Activated T-cell treated with anti-CD3 and anti-CD28 coated beads, Interleukin-2, amount 50 U/mL, for 48 hours (primary cell): ENCODE measurements at places on chromosomes 12 and 14.
A peak's percentile ranks its signal among the peaks of the same experiment; 100 is the strongest.

- no peak for DNase-seq
These were observed 36.2 kb downstream of the CHGA start for GRCh38 chr14:92959189-92959531.

DNA sequence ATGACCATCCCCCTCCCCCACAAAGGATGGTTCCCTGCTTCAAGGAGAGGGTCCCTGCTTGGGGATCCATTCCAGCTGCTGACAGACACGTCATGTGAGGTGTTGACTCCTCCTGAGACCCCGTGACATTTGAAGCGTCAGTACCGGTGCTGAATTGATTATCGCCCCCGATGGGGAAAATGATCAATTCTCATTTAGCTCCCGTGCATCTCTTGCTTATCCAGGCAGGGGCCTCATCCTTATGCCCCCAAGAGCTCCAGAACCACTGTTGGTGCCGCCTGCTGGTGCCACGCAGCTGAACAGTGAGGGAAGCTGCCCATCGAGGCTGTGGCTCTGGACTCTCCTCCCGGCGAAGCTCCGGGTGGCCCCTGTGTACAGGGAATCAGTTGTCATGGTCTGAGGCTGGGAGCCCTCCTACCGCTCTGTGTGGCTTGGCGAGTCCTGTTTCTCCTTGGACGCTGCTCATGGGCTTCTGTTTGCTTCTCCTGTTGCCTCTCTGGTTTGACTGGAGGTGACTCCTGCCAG, 4.6 kb downstream of the KIF26A start:
- DNase-seq, result no peak

DNA sequence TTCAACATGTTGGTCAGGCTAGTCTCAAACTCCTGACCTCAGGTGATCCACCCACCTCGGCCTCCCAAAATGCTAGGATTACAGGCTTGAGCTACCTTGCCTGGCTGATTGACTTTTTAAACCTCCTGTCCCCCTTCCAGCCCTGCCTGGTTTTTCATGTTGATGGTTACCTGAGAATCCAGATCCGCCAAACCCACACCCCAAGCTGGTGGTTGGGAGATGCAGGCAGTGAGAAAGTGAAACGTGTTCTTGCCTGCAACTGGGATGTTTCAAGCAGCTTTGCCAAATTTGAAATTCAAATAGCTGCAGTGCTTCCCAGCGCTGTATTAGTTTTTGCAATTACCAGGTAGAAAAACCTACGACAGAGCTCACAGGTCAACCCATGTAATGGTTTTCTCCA, 238.3 kb upstream of the PWP1 start:
- DNase-seq, result no peak

- DNase-seq, result no peak
These were observed 63.4 kb downstream of the ANO4 start for GRCh38 chr12:100857971-100858370.

DNA sequence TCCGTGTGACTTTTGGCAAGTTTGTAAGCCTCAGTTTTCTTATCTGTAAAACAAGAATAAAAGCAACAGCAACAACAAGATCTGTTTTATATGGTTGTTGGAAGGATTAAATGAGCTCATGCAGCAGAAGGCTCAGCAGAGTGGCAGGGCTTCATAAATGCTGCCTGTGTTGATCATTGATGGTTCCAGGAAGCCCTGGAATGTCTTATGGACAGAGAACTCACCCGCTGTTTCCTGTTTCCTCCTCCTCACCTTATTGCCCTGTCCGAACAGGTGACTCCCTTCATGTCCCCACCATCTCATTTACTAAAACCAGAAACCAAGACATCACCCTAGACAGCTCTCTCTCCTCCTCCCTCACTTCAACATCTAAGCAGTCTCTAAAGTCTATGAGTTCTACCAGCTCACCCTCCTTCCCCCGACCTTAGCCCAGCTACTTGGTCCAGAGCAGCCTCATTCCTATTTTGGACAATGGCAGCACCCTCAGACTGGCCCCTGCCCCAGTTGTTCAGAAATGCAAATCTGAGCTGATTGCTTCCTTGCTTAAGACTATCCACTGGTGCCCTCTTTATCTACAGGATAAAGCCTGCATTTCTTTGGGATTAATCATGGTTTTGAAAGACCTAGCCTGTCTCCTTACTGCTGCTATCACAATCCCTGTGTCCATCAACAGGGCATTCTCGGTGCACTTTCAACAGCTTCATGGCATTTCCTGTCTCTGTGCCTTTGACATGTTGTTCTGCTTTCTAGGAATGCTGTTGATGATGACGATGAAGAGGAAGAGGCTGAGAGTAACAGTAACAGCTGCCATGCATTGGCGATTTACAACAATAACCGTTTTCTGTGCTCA, 21.4 kb upstream of the GSG1 start:
- no peak for DNase-seq

- no peak for DNase-seq
These were observed 398.9 kb downstream of the EGLN3 start for GRCh38 chr14:33551963-33552362.

GRCh38 chr12:75581515-75581914, 70.1 kb upstream of the KRR1 start:
- no peak for DNase-seq

DNA sequence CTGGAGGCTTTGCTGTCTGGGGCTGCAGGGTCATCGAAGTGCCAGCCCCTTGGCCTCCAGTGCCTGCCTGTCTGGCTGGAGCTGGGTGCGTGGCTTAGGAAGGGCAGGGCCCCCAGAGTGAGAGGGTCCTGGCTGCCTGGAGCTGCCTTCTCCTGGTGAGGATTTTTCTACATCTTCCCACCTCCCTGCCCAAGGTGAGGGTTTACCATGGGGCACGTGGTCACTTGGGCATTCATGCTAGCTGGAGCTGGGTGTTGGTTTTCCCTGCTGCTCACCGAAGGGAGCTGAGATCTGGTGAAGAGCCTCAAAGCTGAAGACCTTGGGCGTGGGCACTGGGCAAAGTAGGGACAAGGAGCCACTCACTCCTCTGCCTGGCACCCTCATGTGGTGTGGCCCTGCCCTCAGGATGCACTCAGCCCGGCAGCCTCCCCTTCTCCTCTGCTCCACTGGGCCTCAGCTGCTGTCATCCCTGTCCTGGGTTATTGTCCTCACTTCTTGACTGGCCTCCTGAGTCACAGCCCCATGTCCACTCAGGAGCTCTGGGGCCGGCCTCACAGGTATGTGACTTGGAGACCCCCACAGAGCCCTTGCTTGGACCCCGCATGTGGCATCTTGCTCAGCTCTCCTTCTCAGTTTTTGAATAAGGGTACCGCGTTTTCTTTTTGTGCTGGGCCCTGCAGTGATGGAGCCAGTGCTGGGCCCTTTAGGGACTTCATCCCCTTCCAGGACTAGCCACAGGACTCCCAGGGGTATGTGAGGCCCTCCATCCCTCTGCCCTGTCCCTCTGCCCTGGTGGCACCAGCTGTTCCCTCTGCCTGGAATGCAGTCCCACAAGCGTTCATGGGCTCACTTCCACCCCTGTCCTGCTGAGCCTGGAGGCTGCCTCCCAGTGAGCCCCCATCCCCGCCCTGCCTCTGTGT, 1.6 kb downstream of the CEP170B start:
- no peak for DNase-seq

DNA sequence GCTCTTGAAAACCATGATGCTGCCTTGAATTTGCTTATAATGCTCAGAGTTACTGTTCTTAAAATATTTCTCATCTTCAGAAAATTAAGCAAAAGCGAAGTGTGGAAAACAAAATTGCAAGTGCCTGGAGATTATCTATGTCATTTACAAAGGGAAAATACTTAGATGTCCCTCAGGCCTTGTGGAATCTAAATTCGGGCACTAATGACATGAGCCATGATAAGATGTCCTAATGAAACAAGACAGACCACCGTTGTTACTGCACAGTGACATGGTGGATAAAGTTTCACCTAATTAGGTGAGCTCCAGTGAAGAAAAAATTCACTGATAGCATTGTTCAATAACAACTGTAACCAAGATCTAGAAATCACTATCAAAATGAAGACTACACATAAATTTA, 30.4 kb downstream of the PPP1R13B start:
- DNase-seq, result no peak

- no peak for DNase-seq
These were observed 7.6 kb upstream of the SPATS2 start for GRCh38 chr12:49359671-49360070.

DNA sequence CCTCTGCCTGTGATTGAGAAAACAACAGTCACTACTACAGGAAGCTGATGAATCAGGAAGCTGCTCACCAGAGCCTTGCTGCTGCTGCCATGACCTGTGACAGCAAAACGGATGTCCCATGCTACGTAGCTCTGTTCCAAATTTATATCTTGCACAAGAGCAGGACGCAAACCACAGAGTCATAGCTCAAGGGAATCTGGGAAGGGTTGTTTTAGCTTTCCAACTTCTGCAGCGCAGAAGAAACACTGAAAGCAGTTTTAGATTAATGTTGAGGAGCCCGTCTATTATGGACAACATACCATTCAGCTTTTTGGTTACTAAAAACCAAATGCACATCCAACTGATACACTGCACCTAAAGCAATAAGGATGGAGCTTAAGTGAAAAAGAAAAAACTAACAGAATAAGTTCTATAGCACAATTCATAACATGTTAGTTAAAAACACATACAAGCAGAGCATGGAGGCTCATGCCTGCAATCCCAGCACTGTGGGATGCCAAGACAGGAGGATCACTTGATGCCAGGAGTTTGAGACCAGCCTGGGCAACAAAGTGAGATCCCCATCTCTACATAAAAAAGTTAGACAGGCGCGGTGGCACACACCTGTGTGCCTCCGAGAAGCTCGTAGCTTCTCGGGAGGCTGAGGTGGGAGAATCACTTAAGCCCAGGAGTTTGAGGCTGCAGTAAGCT, 1.7 kb upstream of the ANKRD33 start:
- peak; percentile 55 for DNase-seq

DNA sequence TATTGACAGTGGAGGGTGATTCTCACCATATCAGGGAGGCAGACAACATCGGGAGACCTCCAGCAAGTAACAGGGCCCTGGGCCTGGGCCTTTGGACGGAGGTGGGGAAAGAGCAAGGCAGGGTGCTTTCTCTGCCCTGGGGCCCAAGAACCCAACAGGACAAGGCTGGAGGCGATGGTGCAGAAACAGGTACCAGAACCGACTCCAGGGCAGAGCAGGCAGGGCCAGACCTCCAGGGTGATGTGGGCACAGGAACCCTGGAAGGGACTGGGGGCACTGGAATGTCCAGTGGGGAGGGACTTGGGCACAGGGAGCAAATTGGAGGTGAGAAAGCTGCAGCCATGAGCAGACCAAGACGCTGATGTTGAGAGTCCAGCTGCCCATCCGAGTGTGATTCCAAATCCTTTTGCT, 44.4 kb downstream of the PRMT8 start:
- DNase-seq, result no peak

- peak; percentile 33 for DNase-seq
These were observed 8.5 kb downstream of the ZFP36L1 start for GRCh38 chr14:68784226-68784910.

DNA sequence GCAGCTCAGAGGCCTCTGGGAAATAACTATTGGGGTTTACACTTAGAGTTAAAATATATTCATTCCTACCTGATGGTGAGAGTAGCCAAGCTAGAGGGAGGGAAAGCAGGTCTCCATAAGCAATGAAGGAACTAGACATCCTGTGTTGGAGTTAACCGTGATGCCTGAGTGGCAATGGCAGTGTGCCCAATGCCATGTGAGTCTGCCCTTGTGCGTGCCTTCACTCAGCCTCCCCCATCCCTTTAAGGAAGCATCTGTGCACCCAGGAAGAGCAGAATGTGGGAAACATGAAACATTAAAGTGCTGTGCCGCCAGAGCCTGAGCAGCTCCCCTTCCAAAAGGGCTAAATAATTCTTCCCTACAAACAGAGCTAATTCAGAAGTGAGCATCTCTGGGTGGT, 76.3 kb downstream of the COX16 start:
- DNase-seq, result no peak

GRCh38 chr12:88623777-88624548, 43.7 kb upstream of the KITLG start:
- no peak for DNase-seq

DNA sequence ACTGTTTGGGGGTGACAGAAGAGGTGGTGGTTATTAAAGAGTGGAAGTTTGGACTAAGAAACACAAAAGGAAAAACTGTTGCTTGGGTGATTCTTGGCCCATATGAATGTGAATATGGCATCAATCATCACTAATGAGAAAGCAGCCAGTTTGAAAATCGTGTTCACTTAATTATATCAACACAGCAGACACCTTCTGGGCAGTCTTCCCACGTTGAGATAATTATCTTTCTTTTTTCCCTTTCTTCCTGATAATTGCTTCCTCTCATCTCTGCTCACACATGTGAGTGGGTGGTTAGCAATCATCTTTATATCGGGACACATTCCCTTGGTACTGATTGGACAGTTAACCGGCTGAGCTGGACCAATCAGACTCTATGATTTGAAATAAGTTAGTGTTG, 539.7 kb downstream of the AACS start:
- DNase-seq, result no peak

GRCh38 chr14:92866181-92866752, 56.7 kb upstream of the CHGA start:
- no peak for DNase-seq
